ENCODE measurements at places on chromosomes 11 and 22.

- no peak for DNase-seq
These were observed 38.7 kb upstream of the C11orf87 start for GRCh38 chr11:109383306-109383705.

DNA sequence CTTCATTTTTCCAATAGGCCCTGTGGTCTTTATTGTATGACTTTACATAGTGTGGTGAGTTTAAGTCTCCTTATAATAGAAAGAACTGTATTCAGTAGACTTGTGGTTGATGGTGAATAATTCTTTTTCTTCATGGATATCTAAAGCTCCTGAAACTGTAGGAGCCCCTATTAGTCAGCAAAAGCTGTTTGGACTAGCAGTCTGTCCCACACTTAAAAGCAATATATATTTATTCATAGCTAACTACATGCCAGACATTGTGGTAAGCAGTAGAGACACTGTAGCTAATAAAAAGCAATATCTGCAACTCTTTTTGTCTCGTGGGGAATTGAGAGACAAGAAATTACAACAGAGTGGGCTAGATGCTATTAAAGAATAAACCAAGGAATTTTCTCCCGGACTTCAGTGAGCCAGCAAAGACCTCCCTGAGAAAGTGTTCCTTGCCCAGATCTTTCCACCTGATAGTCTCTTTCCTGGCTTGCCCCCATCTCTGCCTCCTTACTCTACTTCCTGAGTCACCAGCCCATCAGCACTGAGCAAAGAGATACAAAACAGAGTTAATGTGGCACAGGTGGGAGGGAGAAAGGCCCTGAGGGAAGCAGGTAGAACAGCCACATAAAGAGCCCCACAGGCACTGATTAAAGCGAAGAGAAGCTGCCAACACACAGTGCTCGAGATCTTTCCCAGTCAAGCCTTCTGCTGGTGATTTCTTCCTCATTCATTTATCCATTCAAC is 1.4 kb upstream of the OR52W1 start:
- no peak for DNase-seq

GRCh38 chr11:120324932-120325810 is at the start of gene TLCD5:
Gene TLCD5, plus strand, starts transcription at chr11:120325299. Its CDS starts 2,143 bp downstream, at chr11:120327442.
- DNase-seq = peak; percentile 50

- DNase-seq = no peak
These were observed 274.7 kb downstream of the MN1 start for GRCh38 chr22:27526901-27527300.

DNA sequence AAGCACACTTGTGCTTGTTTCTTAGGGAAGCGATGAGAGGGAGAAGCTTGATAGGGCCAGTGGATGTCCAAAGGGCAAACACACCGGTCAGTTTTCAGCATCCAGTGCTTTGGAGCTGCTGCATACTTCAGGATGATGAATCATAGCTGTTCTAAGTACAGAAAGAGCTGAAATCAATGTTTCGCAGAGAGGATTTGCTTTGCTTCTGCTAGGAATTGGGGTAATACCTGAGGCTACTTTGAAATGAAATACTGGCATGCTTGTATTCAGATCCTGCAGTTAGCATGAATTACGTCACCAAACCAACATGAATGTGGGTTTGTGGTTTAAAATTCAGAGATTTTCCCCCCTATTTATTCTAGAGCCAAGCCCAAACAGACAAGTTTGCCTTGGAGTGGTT is 41.7 kb upstream of the SC5D start:
- DNase-seq = no peak

DNA sequence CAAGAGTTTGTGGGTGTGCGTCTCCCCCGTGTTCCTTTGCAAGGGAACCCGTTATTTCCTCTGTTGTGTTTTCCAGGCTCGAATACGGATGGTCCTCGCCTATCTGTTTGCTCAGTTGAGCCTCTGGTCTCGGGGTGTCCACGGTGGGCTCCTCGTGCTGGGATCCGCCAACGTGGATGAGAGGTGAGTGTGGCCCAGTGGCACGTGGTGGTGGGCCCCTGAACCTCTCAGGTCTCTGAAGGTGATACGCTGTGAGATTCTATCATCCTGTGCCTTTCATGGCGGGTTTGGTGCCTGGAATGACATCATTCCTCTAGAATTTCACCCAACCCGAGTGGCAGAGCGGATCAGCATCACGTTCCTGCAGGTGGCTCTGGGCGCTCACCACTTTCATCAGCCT is 32.5 kb downstream of the NADSYN1 start:
- no peak for DNase-seq

DNA sequence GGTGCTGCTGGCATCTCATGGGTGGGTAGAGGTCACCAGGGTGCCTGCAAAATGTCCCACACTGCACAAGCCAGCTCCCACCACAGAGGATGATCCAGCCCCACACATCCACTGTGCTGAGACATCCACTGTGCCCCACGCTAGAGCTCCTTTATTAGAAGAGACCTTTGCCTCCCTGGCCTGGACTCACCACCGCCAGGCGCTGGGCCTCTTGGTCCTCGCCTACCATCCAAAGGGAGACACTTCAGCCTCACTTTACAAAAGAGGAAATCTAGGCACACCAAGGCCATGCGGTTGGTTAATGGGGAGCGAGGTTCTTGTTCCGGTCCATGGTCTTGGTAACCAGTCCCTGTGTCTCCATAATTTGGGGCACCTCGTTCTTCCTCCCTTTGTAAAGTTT is 3.4 kb upstream of the ANO1 start:
- DNase-seq = no peak

GRCh38 chr22:36858156-36858555 is 2.6 kb upstream of the NCF4 start:
- no peak for DNase-seq

DNA sequence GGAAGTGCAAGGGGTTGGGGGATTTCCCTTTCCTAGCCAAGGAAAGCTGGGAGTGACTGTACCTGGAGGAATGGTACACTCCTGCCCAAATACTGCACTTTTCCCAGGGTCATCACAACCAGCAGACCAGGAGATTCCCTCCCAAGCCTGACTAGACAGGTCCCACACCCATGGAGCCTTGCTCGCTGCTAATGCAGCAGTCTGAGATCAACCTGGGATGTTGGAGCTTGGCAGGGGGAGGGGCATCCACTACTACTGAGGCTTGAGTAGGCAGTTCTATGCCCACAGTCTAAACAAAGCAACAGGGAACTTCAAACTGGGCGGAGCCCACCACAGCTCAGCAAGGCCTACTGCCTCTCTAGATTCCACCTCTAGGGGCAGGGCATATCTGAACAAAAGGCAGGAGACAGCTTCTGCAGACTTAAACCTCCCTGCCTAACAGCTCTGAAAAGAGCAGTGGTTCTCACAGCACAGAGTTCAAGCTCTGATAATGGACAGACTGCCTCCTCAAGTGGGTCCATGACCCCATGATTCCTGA is 58.5 kb downstream of the SLC22A9 start:
- DNase-seq = no peak

DNA sequence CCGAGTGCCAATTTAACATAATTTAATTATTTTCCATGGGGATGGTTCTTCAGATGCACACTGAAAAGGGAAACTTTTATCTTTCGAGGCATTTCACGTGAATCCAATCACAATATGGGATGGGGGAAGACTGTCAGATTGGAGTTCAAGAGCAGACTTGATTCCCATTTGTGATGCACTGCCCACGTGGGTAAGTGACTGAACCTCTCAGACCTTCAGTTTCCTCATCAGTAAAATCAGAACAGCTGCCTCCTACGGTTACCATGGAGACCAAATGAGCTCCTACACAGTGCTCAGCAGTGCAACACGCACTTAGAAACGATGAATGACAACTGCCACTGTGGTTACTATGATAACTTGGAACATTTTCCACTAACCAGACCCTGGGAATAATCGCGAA is 21.7 kb downstream of the KIAA0930 start:
- DNase-seq = no peak

DNA sequence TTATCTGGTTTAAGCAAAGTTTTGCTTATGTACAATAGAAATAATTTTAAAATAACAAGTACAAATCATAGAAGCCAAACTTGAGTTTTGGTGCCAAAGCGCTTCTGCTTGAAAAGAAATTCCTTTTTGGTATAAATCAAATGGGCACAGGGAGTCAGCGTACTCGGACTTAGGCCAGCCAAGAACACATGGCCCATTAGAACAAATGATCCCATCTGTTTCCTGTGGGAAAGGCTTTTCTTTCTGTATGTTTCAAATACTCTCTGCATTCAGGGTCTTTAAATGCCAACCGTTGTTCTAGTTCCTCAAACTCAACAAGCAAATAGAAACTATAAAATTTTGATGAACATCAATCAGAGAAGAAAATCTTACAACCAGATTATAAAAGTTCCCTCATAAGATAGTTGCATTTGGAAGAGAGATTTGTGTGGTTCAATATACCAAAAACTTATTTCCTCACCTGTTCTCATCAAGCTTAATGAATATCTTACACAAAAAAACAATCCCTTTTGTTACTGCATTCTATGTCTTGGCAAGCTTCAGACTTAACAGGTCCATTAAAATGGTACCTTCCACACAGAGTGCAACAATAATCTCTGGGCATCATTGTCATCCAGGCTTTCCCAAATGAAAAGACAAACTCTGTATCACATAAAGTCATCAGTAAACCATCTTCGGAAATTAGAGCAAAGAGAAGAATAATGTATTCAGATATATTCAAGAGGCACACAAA is 739.8 kb upstream of the API5 start:
- no peak for DNase-seq

DNA sequence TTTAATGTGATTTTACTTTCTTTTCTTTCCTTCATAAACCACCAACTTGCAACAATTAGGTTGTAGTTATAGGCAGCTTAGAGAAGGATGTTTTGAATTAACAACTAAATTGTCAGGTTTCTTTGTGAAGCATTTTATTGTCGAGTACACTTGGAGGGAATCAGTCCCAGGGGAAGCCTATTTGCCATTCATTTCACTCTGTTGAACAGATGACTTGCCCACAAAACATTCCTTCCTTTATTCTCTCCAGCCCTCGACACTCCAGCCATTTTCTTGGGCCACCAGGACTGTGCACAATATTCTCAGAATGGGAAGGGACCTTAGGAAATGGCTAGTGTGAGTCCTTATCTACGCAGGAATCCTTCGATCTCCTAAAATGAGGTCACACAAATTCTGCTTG is 620.6 kb downstream of the SOX6 start:
- no peak for DNase-seq

GRCh38 chr11:122113836-122114825 is 1.9 kb downstream of the BLID start:
- DNase-seq = no peak

GRCh38 chr11:119305556-119306372 is 11.2 kb downstream of the MCAM start:
- DNase-seq = no peak

- no peak for DNase-seq
These were observed 7.2 kb downstream of the FAM118A start for GRCh38 chr22:45316796-45317526.

GRCh38 chr11:102666331-102666957 is 39.1 kb downstream of the MMP27 start:
- DNase-seq = peak; percentile 70

DNA sequence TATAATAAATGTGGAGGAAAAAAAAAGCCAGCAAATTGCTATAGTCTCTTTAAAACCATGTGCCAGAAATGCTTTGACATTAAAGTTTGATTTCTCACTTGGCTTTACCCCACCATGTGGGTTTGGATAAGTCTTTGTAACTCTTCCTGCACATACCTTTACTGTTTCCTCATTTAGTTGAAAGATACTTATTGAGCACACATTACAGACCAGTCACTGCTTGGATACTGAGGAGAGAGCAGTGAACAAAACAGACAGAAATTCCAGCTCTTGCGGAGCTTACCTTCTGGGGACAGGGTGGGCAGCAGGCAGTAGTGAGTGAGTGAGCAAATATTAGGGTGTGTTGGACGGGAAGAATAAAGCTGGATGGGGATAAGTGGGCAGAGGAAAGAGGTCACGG is 13.7 kb downstream of the PACS1 start:
- no peak for DNase-seq

GRCh38 chr22:33747576-33748180 is 172.6 kb downstream of the LARGE1 start:
- DNase-seq = no peak

GRCh38 chr22:39777716-39778454 is 115.7 kb downstream of the ENTHD1 start:
- no peak for DNase-seq

- peak; percentile 81 for DNase-seq
These were observed at the start of gene SMTN for GRCh38 chr22:31080848-31081649. Gene SMTN, plus strand, starts transcription at chr22:31081318. Its CDS starts 1,941 bp downstream, at chr22:31083259.

- DNase-seq = peak; percentile 76
These were observed 9.4 kb upstream of the SAMM50 start for GRCh38 chr22:43945632-43946383.

GRCh38 chr22:21457023-21457787 is 10.0 kb upstream of the TMEM191C start:
- DNase-seq = no peak

DNA sequence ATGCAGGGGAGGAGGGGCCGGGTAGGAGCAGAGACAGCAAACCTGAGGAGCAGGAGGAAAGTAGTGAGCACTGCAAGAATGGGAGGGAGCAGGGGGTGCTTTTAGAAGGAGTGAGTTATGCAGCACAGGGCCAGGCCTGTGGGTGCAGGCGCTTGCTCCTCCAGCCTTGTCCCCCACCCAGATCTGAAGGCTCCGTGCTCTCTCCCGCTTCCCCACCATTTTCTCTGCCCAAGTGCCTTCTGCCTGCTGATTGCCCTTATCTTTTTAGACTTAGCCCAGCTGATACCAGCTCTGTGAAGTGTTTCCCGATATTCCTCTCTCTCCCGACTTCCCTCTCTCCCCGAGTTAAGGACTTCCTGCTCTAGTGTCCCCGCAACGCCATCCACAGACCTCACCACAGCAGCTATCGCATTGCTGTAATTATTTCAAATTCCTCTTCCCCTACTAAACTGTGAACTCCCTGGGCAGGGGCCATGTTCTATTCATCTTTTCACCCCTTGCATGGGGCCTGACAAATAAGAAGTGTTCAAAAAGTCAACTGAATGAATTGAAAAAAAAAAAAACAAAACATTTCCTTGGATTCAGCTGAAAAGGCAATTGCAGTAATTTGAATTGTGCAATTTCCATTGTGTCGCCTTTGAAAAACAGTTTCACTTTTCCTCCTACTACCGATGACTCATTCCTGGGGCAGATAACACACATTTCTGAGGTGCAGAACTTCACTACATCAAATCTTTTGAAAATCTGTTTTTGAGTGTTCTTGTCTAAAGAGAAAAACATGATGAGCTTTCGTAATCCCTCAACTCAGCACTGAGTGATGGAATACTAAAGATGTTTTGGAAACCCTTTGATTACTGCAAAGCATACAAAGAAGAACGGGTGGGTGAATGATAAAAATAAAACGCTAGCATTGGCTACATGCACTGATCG is 69.7 kb upstream of the BMAL1 start:
- peak; percentile 64 for DNase-seq

DNA sequence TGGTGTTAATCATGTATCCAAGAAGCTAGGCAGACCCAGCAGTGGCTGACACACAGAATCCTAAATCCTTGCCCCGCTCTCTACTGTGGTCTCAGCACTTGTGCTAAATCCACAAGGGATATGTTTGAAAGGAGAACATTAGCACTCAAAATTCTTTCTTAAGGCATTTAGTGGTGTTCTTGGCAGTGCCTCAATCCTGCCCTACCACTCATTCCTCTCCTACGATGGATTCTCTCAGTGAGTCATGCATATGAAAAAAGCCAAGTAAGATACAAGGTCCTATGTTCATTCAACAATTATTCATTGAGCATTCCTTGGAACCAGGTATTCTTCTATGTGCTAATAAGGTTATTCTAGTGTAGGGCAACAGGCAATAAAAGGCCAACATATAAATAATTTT is 31.2 kb downstream of the RRP8 start:
- no peak for DNase-seq
